ENCODE measurements at places on chromosomes 6 and 20.

- no peak for DNase-seq
These were observed 5.1 kb downstream of the CST7 start for GRCh38 chr20:24954151-24954550.

GRCh38 chr6:40953486-40953885 lies 85.5 kb downstream of the UNC5CL start:
- no peak for DNase-seq

- no peak for DNase-seq
These were observed 97.6 kb downstream of the CD164 start for GRCh38 chr6:109284675-109285074.

GRCh38 chr6:75643173-75643572 lies 41.5 kb downstream of the SENP6 start:
- DNase-seq: no peak

Measured in stimulated activated CD8-positive, alpha-beta memory T cell treated with anti-CD3 and anti-CD28 coated beads, Interleukin-15, amount 100 ng/mL, for 24 hours (primary cell).